Right lobe of liver (tissue), 6 donors: ENCODE measurements at places on chromosomes 16 and 17. TPM values are rescaled to one million over a fixed set of nuclear protein-coding genes. Genes with fewer than 3 reads are reported as not detected.

KRTAP4-9 gene
- not detected for total RNA-seq

DNA sequence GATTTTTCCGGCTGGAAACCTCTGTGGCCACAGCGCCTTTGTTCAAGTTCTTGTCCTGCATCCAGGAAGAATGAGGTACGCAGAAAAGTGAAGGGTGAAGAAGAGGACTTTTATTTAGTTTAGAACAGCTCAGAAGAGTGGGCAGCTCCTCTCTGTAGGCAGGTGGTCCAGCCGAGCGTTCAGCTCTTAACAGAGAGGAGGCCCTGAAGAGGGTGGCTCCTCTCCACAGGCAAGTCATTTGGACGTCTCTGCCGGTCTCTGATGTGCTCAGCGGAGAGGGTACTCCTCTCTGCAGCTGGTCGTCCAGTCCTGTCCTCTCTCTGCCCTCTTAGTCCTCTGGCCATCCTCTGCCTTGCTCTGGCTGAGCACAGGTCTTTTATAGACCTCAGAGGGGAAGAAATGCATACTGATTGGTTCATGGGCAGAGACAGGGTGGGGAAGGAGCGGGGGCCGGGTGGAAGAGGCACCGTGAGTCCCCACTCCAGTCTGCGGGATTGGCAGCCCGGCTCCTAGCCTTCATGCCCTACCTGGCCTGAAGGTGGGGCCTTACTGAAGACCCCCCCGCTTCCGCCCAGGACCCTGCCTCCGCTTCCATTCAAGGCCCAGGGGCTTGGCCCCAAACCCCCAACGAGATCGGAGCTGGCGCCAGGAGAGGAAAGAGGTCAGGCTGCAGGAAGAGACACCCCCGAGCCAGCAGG, 70.0 kb upstream of the NKD1 start:
- no peaks in the 10 kb centered on the region for H3K36me3 ChIP-seq
- H3K27me3 ChIP-seq = no peaks in the 10 kb centered on the region
- H3K4me1 ChIP-seq = no peaks in the 10 kb centered on the region
- no peak overlapping the region for H3K4me3 ChIP-seq

DNA sequence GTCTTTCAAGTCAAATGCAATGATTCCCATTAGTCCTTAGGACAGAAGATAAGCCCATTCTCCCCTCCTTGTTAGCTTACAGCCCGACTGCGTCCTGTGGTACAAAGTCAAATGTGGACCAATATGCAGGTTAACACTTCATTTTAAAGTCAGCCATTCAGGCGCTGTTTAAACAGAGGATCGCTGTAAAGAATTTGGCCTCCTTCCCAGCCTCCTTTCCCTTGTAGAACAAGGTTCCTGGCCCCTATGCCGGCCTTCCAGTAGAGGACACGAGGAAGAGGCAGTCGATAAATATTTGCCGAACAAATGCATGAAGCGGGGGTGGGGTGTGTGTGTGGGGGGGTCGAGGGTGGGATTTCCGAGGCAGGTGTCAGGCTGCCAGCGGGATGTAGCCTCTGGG, 4.3 kb downstream of the SDK2 start:
- no peak for DNase-seq
- no peak overlapping the region for H3K27ac ChIP-seq
- peaks cover 16% of the 10 kb centered on the region for H3K27me3 ChIP-seq
- H3K4me1 ChIP-seq = no peaks in the 10 kb centered on the region

DNA sequence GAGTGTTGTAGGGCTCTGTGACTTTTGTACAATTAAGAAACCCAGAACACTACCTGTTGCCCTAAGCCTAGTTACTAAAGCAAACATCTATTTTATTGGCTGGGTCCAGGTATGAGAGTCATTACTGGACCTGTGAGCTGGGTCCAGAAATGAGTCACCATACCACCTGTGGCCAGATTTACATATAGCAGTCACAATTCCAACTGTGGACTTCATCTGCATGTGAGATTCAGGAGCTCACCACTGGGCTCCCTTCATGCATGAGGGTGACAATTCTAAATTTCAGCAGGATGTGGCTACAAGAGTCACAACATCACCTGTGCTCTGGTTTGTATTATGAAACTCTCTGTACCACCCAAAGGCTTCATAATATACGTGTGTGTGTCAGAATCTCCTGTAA, 2038.0 kb downstream of the TP53TG3F start:
- no peaks in the 10 kb centered on the region for H3K36me3 ChIP-seq
- H3K27me3 ChIP-seq = no peaks in the 10 kb centered on the region
- no peaks in the 10 kb centered on the region for H3K4me1 ChIP-seq
- no peak overlapping the region for H3K27ac ChIP-seq
- H3K4me3 ChIP-seq = no peak overlapping the region

DNA sequence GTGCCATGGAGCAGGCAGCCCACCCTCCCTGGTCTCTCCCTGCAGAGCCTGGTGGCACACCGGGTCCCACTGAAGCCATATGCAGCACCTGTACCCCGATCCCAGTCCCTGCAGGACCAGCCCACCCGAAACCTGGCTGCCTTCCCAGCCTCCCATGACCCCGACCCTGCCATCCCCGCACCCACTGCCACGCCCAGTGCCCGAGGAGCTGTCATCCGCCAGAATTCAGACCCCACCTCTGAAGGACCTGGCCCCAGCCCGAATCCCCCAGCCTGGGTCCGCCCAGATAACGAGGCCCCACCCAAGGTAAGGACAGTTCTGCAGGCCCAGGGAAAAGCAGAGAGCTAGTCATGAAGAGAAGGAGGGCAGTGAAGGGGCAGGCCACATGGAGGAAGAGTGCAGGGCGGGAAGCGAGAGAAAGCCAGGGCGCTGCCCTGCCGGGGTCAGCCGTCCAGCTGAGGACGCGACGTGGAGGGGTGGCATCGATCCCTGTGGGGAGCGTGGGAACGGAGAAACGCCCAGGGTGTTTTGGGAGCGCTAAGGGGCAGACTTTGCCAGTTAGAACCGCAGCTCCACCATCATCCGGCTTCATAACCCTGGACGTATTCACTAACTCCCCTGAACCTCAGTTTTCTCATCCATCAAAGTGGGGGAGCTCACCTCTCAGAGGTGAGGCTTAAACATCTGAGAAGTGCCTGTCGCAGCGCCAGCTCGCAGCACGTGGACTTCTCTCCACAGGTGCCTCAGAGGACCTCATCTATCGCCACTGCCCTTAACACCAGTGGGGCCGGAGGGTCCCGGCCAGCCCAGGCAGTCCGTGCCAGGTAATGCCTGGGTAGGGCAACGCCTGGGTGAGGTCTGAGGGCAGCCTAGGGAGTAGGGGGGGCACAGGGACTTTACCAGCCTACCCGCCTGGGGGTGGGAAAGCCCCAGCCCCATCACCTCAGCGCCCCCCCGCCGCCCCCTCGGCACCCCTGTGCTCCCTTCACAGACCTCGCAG, 7.6 kb upstream of the C17orf107 start:
- no peaks in the 10 kb centered on the region for H3K27me3 ChIP-seq
- peak; percentile 54 for DNase-seq
- H3K36me3 ChIP-seq = no peaks in the 10 kb centered on the region
- H3K27ac ChIP-seq = no peak overlapping the region
- no peaks in the 10 kb centered on the region for H3K4me1 ChIP-seq
- no peak overlapping the region for H3K4me3 ChIP-seq

GRCh38 chr17:35189291-35189690, 4.9 kb downstream of the SLC35G3 start:
- no peak overlapping the region for H3K4me3 ChIP-seq
- no peaks in the 10 kb centered on the region for H3K4me1 ChIP-seq
- H3K27me3 ChIP-seq = no peaks in the 10 kb centered on the region
- H3K27ac ChIP-seq = no peak overlapping the region
- DNase-seq = no peak

AXIN2 gene
- 1.4 TPM for total RNA-seq

JPT2 gene
- 38.6 TPM for total RNA-seq

CMTM1 gene
- total RNA-seq = 0.87 TPM

DNA sequence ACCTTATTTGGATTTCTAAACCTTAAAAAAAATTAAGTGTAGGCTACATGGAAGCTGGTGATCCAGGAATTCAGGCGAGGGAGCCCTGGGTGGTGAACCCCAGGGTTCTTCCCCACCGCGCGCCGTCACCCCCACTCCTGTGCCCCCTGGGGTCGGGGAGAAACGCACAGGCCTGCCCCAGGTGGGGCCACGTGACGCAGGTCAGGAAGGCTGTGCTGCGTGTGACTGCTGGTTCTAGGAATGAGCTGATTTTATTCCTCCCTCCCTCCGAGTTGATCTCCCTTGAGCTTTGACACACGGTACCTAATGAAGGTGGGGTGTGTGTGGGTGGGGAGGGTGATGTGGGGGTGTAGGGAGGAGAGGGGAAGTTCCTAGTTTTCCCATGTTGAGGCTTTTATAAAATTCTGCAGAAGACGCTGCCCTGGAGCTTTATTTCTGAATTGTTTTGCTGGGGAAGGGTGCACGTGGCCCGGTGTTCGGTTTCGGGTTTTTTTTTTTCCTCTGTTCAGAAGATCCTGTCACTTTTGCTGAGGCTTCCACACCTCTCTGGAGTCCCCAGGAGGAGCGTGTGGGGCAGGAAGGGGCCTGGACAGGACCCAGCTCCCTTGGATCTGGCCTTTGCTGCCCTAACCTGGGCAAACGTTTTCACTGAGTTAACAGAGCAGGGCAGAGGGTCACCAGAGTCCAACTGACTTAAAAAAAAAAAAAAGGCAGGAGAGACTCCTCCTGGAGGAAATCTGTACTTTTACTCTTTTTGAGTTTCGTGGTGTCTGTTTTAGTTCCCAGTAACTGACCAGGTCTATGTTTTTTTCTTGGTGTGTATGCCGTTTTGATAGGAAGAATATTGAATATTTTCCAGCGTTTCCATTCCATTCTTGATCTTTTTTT, 55.8 kb upstream of the GSE1 start:
- H3K27me3 ChIP-seq = no peaks in the 10 kb centered on the region
- peaks cover 5% of the 10 kb centered on the region for H3K4me1 ChIP-seq
- peak; percentile 72 for DNase-seq
- no peaks in the 10 kb centered on the region for H3K36me3 ChIP-seq
- H3K27ac ChIP-seq = peak overlapping the region; percentile 80

GRCh38 chr16:17213025-17213424, 257.7 kb downstream of the XYLT1 start:
- H3K4me1 ChIP-seq = no peaks in the 10 kb centered on the region
- H3K27me3 ChIP-seq = no peaks in the 10 kb centered on the region

DNA sequence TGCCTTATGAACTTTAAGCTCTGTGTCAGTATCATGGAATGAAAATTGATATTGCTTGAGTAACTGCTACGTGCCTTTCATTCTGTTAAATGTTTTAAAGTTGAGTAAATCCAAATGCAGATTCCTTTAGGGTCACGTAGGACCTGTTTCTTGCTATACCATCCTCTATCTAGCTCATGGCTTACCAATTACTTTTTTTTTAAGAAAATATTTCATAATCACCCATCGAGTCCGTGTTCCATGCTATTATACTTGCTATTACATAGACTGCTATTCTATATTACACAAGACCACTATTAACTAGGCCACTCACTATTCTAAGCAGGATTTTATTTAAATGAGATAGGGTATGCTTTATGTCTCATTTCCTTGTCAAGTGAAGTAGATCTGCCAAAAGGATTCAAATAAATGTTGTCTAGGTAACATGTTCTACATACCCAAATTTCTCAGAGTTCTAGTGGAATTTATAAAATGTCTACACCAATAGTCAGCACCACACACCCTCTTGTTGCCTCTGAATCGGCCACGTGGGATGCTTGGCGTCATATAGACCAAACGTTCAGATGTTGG, 11.9 kb downstream of the ANKFN1 start:
- H3K27ac ChIP-seq = no peak overlapping the region
- no peak overlapping the region for H3K4me3 ChIP-seq
- H3K27me3 ChIP-seq = no peaks in the 10 kb centered on the region
- H3K36me3 ChIP-seq = no peaks in the 10 kb centered on the region
- no peaks in the 10 kb centered on the region for H3K4me1 ChIP-seq

DCAKD gene
- 13.2 TPM for total RNA-seq

- no peaks in the 10 kb centered on the region for H3K36me3 ChIP-seq
- no peaks in the 10 kb centered on the region for H3K4me1 ChIP-seq
- no peak for DNase-seq
- no peaks in the 10 kb centered on the region for H3K27me3 ChIP-seq
- no peak overlapping the region for H3K27ac ChIP-seq
Observed at GRCh38 chr16:46808997-46809396, 22.0 kb downstream of the C16orf87 start.

DNA sequence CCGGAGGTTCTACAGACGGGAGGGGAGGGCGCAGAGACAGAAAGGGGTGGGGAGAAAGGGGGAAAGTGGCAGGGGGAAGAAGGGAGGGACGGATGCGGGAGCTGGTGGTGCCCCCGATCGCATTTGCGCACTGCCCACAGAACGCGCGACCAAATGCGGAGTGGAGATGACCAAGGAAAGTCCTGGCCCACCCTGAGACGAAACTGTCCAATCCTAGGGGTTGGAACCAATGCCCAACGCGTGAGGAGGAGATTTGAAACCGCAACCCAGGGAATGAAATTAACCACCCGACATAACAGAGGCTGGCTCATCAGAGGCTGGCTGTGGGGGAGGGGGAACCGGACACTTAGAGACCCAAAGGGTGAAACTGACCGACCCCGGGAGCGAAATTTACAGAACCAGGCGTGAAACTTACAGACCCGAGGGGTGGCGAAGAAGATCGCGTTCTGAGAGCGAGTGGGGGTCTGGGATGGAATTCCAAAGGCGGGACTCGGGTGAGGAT, 1.4 kb downstream of the HES7 start:
- no peaks in the 10 kb centered on the region for H3K36me3 ChIP-seq
- H3K4me1 ChIP-seq = no peaks in the 10 kb centered on the region
- peak overlapping the region; percentile 50 for H3K4me3 ChIP-seq
- H3K27ac ChIP-seq = no peak overlapping the region
- no peak for DNase-seq
- no peaks in the 10 kb centered on the region for H3K27me3 ChIP-seq

IKZF3 gene
- 1.4 TPM for total RNA-seq

- no peaks in the 10 kb centered on the region for H3K36me3 ChIP-seq
- no peak overlapping the region for H3K27ac ChIP-seq
- no peak for DNase-seq
- no peaks in the 10 kb centered on the region for H3K27me3 ChIP-seq
- no peak overlapping the region for H3K4me3 ChIP-seq
Observed at GRCh38 chr17:77645072-77646045, 313.1 kb upstream of the TNRC6C start.

- no peak overlapping the region for H3K27ac ChIP-seq
- H3K4me1 ChIP-seq = no peaks in the 10 kb centered on the region
- no peaks in the 10 kb centered on the region for H3K36me3 ChIP-seq
- no peaks in the 10 kb centered on the region for H3K27me3 ChIP-seq
- no peak for DNase-seq
Observed at GRCh38 chr17:31537565-31538011, 146.1 kb downstream of the RAB11FIP4 start.

GRCh38 chr16:72992142-72992601, 55.8 kb downstream of the ZFHX3 start:
- no peak for DNase-seq
- H3K4me3 ChIP-seq = no peak overlapping the region
- H3K36me3 ChIP-seq = no peaks in the 10 kb centered on the region
- H3K27me3 ChIP-seq = no peaks in the 10 kb centered on the region
- no peaks in the 10 kb centered on the region for H3K4me1 ChIP-seq
